Hindlimb muscle (tissue), 1 donor: ENCODE measurements at places on chromosomes 5 and 9. TPM values are rescaled to one million over a fixed set of nuclear protein-coding genes. Genes with fewer than 3 reads are reported as not detected.

LRRC19 gene
- 0.13 TPM for polyA plus RNA-seq

GRXCR2 gene
- not detected for polyA plus RNA-seq

CARTPT gene
- polyA plus RNA-seq, result not detected

ASB6 gene
- polyA plus RNA-seq, result 15.2 TPM

PCDHGA6 gene
- 4.4 TPM for polyA plus RNA-seq
